ENCODE measurements at places on chromosomes 4 and X.

GRCh38 chr4:5460106-5460801 is 248.1 kb downstream of the EVC2 start:
- DNase-seq, result peak; percentile 18

- peak; percentile 17 for DNase-seq
Observed at GRCh38 chr4:121764702-121765367, at the start of gene SMIM43. Gene SMIM43 (minus strand): TSS chr4:121765164. CDS start chr4:121765105, 59 bp downstream.

DNA sequence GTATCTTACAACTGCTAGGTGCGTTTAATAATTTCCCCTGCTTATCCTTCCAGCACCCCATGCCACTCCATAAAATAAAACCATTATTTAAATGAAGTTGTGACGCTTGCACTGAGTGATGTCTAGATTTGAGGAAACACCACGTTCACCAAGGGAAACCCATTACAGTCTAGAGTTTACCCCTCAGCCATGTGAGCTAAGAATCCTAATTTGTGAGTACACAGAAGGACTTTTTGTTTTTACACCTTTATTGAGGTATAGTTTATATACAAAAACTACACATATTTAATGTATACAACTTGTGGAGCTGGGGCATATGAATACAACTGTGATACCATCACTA is 326.8 kb downstream of the RAPGEF2 start:
- DNase-seq, result no peak

DNA sequence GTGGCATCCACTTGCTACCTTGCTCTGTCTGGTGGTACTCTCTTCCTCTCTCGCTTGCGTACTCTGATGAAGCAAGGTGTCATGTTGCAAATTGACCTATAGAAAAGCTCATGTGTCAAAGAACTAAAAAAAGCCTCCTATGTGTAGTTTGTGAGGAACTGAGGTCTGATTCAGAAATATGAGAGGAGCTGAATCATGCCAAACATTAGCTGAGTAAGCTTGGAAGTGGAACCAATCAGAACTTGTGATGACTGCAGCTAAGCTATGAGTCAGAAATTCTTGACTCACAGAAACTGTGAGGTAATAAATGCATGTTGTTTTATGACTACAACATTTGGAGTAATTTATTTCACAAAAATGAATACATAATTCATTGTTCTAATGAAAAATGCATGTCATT is 2138.8 kb downstream of the PCDH7 start:
- DNase-seq, result no peak

DNA sequence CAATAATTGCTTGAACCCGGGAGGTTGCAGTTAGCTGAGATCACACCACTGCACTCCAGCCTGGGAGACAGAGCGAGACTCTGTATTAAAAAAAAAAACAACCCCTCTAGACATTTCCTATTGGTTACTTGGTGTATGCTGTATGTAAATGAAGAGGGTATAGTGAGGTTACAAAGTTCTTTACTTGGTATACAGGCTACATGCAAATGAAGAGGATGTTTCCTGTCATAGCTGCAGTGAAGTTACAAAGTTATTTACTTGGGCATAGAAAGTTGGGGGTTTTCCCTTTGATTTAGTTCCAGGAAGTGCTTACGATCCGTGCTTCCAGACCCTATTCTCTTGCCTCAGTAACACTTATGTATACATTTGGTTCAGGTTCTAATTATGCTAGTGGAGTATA is 38.4 kb upstream of the CLNK start:
- no peak for DNase-seq

DNA sequence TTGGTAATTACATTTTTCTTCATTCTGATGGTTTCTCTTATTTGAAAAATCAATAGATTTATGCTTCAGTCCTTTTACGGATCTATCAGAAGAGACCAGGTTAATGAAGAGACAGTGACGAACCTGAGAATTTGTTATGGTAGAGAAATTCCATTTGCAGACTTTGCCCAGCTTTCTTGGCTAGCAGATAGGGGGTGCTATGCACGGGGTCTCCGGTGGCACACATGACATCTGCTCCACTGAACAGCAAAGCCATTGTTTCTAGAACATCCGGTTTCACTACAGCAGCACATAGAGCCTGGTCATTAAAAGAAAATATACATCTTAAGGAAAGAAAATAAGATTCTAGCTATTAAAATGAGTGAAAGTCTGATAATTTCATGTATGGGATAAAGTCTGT is 85.1 kb downstream of the ARAP2 start:
- no peak for DNase-seq

GRCh38 chrX:150887906-150888465 is 10.5 kb downstream of the CD99L2 start:
- DNase-seq, result no peak

DNA sequence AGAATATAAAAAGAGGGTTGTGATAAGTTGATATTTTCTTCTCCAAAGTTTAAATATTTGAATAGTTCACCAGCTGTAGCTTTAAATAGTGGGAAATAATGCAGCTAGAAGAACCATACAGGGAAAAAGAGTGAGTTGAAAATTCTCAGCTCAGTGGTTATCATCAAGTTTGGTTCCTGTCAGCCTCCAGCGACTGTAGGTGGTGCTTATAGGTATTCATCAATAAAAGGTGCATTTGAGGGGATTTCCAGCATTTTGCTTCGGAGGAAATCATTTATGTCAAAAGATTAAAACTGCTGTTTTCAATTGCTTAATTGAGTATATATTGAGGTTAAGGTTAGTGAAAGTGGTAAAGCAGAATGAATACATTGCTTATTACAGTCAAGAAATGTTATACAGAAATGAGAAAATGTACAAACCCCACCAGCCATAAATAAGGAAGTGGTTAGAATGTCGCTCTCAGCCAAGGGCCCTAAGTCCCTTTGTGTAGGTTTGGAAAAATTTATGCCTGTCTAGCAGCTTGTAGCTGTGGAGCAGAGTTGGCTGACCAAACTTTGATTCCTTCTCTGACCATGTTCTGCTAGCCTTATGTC is 532.9 kb upstream of the FTHL17 start:
- no peak for DNase-seq

- no peak for DNase-seq
Observed at GRCh38 chr4:123937581-123937980, 541.0 kb downstream of the SPRY1 start.

- DNase-seq, result peak; percentile 57
Observed at GRCh38 chr4:40621592-40622512, 7.8 kb downstream of the RBM47 start.

DNA sequence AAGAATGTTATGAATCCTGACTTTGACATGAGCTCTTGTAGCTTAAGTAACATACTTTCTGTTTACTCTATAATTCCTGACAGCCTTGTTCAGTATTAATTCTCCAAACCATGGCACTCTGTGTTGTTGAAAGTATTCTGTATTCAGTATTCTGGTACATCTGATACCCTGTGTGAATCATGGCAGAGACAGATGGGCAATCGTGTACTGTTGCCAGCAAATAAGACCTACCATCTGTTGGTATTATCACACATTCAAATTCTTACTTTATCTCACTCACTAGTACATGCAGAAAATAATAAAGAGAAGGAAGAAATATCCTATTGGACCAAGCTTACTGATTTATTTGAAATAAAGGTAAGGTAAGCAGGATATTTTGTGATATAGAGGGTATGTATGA is 7.9 kb downstream of the MBTPS2 start:
- no peak for DNase-seq

- no peak for DNase-seq
Observed at GRCh38 chr4:60913002-60913401, 287.1 kb upstream of the ADGRL3 start.

DNA sequence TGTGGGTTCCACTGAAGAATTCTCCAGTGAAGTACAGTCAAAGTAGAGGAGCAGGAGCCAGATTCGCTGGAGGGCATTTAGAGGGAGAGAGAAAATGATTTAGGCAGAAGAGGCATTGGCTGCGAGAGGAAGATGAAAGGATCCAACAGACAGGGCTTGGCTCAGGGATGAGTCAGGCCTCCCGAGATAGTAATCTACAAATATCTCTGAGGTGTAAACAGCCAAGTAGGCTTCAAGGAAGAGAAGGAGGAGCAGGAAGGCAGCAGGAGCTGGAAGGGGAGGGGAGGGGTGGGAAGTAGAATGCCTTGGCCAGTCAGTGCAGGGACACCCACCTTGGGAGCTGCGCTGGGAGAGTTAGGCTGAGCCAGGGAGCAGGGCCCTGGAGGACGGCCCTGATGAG is 55.5 kb downstream of the PJA1 start:
- no peak for DNase-seq

GRCh38 chr4:25450491-25450901 is 73.4 kb downstream of the ANAPC4 start:
- no peak for DNase-seq

GRCh38 chr4:150854600-150854999 is 160.5 kb downstream of the LRBA start:
- no peak for DNase-seq

- DNase-seq, result no peak
Observed at GRCh38 chrX:71671043-71671780, 3.9 kb downstream of the LOC101059915 start.

- no peak for DNase-seq
Observed at GRCh38 chr4:156673483-156673882, 298.1 kb downstream of the PDGFC start.

- no peak for DNase-seq
Observed at GRCh38 chr4:1641671-1642070, 42.4 kb downstream of the FAM53A start.

DNA sequence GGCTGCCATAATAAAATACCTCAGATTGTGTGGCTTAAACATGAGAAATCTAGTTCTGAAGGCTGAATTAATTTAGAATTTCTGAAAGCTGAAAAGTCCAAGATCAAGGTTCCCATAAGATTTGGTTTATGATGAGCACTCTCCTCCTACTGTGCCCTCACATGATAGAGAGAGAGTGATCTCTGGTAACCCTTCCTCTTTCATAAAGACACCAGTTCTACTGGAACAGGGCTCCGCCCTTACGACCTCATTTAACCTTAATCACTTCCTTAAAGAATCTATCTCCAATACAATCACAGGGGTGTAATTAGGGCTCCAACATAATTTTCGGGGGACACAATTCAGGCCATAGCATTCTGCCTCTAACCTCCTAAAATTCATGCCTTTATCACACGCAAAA is 194.0 kb upstream of the MAB21L2 start:
- DNase-seq, result no peak

DNA sequence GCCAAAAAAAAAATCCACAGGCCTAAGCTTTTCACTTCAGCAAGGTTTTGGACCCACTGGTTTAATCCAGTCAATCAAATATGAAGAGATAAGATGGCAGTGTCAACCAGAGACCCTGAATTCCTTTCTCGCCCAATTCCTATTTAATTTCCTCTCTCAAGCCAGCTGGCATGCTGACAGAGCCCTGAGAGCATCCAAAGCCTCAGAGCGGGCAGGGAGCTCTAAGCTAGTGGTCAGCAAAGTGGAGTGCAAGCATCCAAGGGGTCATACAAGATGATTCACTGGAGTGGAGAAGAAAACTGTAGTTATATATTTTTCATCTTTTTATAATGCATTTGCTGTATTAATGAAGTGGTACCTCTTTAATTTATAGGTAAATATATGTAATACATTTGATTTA is 37.8 kb upstream of the PRPS2 start:
- no peak for DNase-seq

Measured in GM20000 (cell line).